ENCODE measurements at places on chromosomes 3 and 15.

DNA sequence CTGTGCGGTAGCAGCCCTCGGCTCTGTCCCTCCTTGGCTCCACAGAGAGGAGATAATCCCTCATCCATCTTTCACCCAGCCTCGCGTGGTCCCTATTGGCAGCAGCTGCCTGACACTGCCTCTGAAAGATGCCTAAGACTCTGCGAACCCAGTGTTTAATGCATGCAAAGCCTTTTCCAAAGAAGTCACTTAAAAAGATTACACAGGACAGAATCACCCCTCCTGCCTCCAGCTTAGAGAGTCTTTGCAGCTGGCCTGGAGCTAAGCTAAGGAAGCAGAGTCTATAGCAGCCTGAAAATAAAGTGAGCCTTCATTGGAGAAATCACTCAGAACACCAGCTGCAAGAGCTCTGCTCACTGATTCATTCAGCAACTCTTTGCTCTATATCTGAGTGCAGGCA, 247.2 kb downstream of the SHQ1 start:
- DNase-seq = no peak

- DNase-seq = no peak
Measured at GRCh38 chr3:153210660-153211059, 48.6 kb downstream of the RAP2B start.

DNA sequence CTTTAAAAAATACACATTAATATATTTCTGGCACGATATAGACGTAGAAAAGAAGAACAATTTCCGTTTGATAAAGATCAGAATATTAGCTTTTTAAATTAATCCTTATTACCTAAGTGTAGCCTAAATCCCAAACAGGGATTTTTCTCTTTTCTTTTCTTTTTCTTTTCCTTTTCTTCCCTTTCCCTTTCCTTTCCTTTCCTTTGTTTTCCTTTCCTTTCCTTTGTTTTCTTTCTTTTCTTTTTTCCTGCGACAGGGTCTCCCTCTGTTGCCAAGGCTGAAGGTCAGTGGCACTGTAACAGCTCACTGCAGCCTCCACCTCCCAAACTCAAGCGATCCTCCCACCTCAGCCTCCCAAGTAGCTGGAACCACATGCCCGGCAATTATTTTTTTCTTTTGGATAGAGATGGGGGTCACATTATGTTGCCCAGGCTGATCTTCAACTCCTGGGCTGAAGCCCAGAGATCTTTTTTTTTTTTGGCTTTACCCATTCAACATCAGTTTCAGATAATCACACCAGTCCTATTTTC, 1.8 kb upstream of the USF3 start:
- DNase-seq = no peak

DNA sequence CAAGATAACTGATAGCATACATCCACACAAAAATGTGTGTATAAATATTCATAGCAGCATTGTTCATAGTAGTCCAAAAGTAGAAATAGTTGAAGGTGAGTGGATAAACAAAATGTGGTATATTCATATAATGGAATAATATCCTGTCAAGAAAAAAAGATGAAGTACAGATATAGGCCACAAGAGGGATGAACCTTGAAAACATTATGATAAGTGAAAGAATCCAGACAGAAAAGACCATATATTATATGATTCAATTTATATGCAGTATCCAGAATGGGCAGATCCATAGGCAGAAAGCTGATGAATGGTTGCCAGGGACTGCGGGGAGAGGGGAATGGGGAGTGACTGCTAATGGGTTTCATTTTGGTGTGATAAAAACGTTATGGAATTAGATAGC, 54.3 kb upstream of the TNIK start:
- DNase-seq = no peak

DNA sequence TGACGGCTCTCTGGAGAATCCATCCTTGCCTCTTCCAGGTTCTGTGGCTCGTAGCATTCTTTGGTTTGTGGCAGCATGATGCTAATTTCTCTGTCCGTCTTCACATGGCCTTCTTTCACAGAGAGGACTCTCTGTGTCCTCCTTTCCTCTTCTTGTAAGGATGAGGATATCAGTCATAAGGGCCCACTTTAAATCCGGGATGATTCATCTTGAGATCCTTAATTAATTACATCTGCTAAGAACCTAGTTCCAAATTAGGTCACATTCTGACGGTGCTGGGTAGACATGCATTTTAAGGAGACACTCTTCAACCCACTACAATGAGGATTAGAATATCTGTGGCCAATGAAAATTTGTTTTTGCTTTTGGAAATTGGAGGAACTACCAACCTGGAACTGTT, 15.7 kb upstream of the GXYLT2 start:
- DNase-seq = no peak

- DNase-seq = no peak
Measured at GRCh38 chr3:174303907-174304560, 555.1 kb upstream of the NAALADL2 start.

GRCh38 chr3:126287171-126287535, 70.1 kb downstream of the KLF15 start:
- no peak for DNase-seq

DNA sequence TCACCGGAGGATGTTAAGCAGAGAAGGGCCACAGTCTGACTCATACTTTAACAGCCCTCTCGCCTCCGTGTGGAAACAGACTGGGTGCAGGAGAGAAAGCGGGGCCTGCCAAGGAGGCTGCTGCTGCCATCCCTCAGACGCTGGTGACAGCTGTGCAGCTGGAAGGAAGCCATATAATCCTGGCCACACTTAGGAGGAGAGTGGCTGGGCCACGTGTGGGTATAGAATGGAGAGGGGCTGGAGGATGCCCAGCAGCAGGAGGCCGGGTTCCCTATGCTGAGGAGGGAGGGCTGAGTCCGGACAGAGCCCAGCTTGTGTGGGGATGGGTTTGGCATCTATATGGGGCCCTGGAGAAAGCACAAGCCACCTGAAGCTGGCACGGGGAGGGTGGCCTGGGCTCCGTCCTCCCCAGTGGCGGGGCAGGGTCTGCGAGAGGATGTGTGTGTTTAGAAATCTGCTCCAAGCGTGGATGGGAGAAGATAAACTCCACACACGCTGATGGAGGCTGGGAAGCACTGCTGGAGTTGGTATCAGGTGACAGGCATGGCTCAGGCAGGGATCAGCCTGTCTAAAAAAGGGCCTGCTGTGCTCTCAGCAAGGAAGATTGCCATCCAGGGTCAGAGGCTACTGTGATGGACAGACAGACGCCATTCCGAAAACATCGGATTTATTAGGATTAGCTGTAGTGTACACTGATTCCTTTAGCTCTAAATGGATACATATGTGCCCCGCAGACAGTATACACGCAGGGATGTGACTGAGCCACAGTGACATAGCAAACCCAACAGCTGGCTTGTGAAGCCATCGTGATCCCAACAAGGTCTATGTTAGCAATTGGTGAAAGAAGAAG, 15.9 kb downstream of the ABTB1 start:
- no peak for DNase-seq

GRCh38 chr15:73127302-73127936, 75.2 kb downstream of the NEO1 start:
- DNase-seq = no peak

GRCh38 chr3:95758707-95759106, 1055.7 kb upstream of the EPHA6 start:
- no peak for DNase-seq

DNA sequence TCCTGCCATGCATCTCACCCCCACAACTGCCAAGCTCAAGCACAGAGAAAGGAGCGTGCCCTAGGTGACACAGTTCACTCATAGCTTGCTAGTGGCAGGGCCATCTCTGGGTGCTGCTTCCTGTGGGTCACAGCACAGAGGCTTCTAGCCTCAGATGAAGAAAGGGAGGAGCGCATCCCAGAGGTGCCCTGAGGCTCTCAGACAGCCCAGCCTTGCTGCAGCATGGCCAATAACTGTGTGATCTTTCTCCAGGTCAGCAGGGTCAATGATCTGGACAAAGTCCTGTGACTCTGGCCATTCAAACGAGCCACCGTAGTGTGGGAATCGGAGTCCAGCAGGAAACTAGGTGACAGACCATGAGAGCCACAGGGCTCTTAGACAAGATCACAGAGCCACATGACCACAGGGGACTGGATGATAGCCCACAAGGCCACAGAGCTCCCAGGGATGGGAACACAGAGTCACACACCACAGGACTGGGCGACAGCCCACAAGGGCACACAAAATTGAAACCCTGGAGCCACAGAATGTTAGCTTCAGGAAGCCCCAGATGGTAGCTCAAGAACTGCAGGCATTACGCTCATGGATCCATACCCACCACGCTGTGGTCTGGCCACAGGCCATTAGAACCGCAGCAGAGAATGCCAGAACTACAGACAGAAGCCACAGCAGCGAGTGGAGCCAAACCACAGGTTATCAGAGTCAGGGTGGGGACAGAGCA, 25.9 kb upstream of the GRIP2 start:
- no peak for DNase-seq

- no peak for DNase-seq
Measured at GRCh38 chr3:67415511-67415910, 238.9 kb downstream of the SUCLG2 start.

GRCh38 chr15:25859838-25860645, 3.1 kb downstream of the ATP10A start:
- DNase-seq = no peak

DNA sequence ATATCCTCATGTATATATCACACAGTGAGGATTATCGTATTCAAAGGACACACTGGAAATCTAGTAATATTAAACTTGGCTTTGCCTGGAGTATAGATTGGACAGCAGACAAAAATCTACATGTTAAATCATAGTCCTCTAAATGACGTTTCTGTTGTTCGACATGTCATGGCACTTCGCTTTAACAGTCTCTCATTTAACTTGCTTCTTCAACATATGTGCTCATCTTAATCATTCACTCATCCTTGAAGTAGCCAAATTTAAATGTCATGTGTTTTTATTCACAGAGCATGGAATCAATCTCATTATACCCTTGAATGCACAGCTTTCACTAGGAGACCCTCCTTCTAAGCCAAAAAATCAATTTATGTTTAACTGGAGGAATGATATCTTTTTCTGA, 417.0 kb upstream of the CNTN6 start:
- no peak for DNase-seq

DNA sequence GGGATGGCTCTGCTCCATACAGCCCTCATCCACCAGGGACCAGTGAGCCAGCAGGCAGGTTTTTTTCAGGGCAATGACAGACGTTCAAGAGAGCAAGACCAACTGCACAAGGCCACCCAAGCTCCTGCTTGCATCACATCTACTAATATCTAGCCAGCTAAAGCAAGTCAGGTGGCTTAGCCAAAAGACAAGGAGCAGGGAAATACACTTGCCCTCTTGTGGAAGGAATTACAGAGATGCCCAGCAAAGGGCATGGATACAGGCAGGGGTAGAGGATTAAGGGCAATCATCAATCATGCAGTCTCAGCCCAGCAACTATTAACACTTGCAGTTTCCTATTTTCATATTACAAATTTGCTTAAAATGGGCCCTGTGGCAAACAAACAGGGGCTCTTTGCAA, 81.5 kb upstream of the NTRK3 start:
- DNase-seq = no peak

- no peak for DNase-seq
Measured at GRCh38 chr3:65848024-65848423, 190.7 kb downstream of the MAGI1 start.

DNA sequence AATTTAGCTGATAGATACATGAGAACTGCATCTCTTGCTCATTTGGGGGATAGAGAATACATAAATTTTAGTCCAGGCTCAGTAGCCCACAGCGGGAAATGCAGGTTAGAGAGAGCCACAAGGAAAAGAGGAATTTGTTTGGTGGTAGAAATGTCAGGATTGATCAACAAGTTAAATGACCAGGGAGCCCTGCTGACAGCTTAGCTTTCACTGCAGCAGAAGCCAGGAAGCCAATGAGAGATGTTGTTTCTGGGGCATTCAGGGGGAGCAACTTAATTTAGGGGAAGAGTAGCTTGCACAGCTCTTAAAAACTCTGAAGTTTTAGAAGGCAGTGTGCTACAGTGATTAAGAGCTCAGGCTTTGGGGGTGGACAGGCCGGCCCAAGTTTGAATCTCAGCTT, 22.7 kb downstream of the ARHGEF26 start:
- no peak for DNase-seq

DNA sequence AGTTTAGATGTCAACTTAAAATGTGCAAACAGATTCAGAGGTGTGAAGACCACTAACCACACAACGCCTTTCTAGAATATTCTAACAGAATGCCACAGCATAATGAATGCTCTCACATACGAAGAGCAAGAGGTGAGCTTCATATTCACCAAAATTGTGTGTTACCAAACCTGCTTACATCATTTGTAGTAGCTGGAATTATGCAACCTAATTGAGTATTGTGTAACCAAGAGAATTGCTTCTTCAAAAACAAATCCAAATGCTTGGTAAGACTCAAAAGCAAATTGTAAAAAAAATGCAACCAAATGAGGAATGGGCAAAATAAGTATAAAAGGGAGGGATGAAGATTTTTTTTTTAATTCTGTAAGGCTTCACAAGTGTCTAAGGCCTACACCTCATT, 160.7 kb downstream of the TAFA4 start:
- no peak for DNase-seq
